ENCODE measurements at places on chromosomes 4 and X.

DNA sequence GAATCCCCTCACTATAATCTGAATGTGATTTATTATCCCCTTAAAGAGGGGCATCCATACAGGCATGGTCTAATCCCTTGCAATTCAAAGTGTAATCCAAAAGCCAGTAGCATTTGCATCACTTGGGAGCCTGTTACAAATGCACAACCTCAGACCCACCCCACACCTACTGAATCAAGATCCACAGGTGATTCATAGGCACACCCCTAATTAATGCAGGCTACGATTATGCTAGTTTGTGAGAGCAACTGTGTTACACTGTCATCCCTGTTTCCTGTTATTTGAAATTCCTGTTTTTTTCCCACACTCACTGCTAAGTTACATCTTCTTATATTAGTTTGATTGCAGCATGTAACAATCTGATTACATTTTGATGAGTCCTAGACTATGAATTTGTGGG lies 120.0 kb downstream of the RAB28 start:
- no peak for DNase-seq

GRCh38 chr4:158006990-158007389 lies 165.8 kb downstream of the GASK1B start:
- DNase-seq = no peak

DNA sequence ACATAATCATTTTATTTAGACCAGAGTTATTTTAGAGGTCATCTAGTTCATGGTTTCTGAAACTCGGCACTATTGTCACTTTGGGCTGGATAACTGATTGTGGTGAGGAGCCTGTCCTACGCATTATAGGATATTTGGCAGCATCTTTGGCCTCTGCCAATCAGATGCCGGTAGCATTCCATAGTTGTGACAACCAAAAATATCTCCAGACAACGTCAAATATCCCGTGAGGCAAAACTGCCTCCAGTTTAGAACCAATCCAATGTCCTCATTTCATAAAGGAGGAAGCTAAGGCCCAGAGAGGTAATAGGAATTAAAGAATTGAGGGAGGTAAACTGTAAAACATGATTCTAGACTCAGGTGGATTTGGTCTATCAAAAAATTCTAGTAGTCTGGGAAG lies 6.1 kb downstream of the ZMAT1 start:
- no peak for DNase-seq

DNA sequence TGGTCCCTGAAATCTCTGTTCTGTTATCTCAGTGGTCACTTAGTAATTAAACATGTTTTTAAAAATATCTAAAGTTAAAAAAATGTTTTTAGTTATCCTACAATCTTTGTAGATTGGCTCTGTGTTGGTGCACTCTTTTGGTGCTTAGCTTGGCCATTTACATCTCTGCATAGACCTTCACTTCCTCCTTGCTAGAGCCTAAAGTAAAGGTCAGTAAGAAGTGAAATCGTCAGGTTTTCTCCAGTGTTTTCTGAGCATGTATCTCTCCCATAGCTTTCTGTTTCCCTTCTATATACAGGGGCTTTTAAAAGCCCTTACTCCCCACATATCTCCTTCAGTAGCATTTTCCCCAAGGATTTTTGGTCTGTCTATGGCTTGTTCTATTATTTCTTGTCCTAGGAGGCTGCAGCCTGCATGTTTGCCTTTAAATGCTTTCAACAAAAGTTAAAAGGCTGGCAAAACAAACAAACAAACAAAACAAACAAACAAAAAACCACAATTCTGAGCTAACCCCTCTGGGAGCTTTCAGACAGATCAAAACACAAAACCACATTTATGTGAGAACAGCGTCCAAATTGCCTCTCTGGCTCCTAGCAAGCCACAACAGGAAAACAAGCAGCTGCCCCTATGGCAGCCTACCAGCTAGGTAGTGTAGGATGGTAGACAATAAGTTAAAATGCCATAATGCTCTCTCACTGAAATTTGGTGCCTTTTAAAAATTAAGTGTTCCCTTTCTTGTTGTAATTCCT lies 27.3 kb upstream of the GPRASP2 start:
- DNase-seq = no peak

DNA sequence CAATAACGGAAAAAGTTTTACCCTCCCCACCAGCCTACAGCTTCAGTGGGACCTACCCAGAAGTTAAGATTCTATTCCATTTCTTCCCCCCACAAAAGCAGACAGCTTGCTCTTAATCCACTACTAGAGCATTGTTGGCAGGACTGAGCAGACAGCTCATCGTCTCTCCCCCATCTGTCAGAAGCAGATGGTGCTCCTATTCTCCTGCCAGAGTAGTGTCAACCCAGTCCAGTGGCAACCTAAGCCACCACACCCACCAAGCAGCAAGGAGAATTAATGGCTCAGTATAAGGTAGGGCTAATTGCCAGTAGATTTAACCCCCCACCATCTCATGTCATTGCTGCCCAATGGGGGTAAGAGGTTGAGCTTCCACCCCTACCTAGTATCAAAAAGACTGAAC lies 62.0 kb downstream of the AWAT2 start:
- DNase-seq = no peak

- no peak for DNase-seq
Measured at GRCh38 chrX:22526339-22526738, 253.6 kb downstream of the CBLL2 start.

Data from activated effector memory CD4-positive, alpha-beta T cell treated with Interleukin-2 at 50 U/mL for 16 hours (primary cell).